ENCODE measurements at places on chromosomes 4 and X. TPM values are rescaled to one million over a fixed set of nuclear protein-coding genes. Genes with fewer than 3 reads are reported as not detected.

Gene NLGN3
- 0.36 TPM for total RNA-seq

Gene GIMD1
- not detected for total RNA-seq

Gene POLN
- 4.1 TPM for total RNA-seq

Gene RPS6KA6
- total RNA-seq = 4.0 TPM

Gene MGAT4D
- total RNA-seq = not detected

Gene AWAT2
- not detected for total RNA-seq

DNA sequence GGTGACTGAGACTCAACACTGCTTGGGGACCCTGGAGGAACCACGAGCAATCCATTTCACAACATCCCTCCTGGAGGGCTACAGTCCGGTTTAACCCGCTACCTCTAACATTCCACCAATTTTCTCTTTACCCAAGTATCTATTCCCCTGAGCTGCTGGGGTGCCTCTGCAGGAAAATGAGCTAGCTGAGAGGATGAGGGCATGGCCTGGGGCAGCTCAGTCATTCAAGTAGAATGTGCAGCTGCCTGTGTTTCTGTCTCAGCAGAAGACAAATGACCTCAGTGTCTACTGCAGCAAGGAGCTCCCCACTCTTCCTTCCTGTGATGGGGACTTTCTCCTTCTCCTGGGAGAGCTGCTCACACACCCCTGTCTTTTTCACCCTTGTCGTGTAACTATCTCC, 120.8 kb downstream of the ZNF518B start:
- no peak overlapping the region for H3K4me3 ChIP-seq
- DNase-seq = no peak
- H3K4me1 ChIP-seq = no peaks in the 10 kb centered on the region
- H3K36me3 ChIP-seq = no peaks in the 10 kb centered on the region

DNA sequence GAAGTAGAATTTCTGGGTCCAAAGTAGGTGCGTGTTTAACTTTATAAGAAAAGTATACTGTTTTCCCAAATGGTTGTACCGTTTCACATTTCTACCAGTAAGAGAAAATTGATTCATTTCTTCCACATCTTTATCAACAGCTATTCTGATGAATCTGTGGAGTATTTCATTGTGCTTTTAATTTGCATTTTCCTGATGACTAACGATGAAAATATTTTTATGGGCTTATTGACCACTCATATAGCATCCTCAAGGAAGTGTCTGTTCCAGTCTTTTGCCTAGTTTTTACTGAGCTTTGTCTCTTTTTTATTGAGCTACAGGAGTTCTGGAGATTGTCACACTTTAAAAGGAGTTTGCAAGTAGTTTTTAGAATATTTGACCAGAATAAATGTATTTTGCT, 92.6 kb downstream of the ASB9 start:
- no peaks in the 10 kb centered on the region for H3K27me3 ChIP-seq
- no peak for DNase-seq

GRCh38 chr4:38313999-38314561, 349.9 kb upstream of the KLF3 start:
- no peaks in the 10 kb centered on the region for H3K36me3 ChIP-seq
- peak; percentile 78 for DNase-seq
- H3K4me1 ChIP-seq = peaks cover 15% of the 10 kb centered on the region

DNA sequence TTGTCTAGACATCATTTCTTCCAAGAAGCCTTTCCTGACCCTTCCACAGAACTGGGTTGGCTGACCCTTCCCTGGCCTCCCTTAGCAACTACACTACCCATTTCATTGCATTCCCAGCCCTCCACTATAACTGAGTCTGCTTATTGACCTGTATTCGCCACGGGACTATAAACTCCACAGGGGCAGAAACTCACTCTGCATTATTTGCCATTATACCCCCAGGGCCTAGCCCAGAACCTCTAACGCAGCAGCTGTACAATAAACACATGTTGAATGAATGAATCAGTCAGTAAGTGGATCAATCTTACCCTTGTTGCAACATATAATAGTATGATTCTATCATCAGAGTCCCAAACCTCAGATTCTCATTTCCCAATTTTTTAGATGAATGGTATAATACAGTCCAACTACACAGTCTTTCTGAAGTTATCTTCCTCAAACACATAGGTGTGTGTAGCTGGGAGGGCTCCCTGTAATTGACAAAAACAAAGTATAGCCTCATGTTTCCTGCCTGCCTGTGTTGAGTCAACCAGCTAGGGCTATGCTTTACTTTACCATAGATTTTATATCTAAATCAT, 209.3 kb downstream of the CHIC2 start:
- H3K27ac ChIP-seq = peak overlapping the region; percentile 89
- DNase-seq = no peak
- H3K4me1 ChIP-seq = peaks cover 40% of the 10 kb centered on the region
- no peaks in the 10 kb centered on the region for H3K36me3 ChIP-seq
- peak overlapping the region; percentile 1 for H3K4me3 ChIP-seq
- H3K27me3 ChIP-seq = no peaks in the 10 kb centered on the region

GRCh38 chr4:160983035-160983434, 1180.8 kb downstream of the FSTL5 start:
- no peak overlapping the region for H3K4me3 ChIP-seq
- DNase-seq = no peak
- no peaks in the 10 kb centered on the region for H3K4me1 ChIP-seq
- H3K36me3 ChIP-seq = no peaks in the 10 kb centered on the region
- H3K27ac ChIP-seq = no peak overlapping the region

DNA sequence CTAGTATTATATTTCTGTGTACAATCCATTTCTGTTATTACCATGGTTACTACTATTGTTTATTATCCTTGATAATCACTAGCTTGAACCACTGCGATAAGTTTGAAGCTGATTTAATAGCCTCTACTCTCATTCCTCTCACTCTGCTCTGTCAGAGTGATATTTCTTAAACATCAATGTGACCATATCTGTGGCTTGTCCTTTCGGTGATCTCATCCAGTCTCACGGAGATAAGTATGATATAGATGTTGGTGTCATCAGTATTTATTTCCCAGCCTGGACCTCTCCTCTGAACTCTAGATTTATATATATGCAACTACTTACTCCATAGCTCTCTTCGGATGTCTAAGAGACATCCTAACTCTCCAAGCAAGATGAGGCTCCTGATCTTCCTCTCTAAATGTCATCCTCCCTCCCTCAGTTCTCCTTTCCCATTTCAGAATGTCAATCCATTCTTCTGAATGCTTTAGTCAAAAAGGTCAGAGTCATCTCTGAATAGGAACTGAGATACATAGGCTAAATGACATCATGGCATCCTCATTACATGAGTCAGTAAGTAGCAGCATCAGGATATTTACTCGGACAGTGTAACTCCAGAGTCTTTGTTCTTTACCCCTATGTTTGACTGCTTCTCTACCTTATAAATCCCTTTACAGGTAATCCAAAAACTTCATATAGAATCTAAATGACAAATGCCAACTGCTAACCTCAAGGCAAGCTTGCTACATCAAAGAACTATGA, 129.5 kb downstream of the PACRGL start:
- no peaks in the 10 kb centered on the region for H3K36me3 ChIP-seq
- H3K4me3 ChIP-seq = no peak overlapping the region
- H3K27ac ChIP-seq = no peak overlapping the region
- H3K27me3 ChIP-seq = no peaks in the 10 kb centered on the region
- DNase-seq = no peak

- H3K4me3 ChIP-seq = no peak overlapping the region
- no peak overlapping the region for H3K27ac ChIP-seq
- H3K4me1 ChIP-seq = no peaks in the 10 kb centered on the region
- no peaks in the 10 kb centered on the region for H3K27me3 ChIP-seq
- no peaks in the 10 kb centered on the region for H3K36me3 ChIP-seq
Observed at GRCh38 chr4:33302321-33302720, 2582.2 kb downstream of the PCDH7 start.

GRCh38 chr4:15479089-15479912, 9.6 kb downstream of the CC2D2A start:
- no peaks in the 10 kb centered on the region for H3K27me3 ChIP-seq
- peak overlapping the region; percentile 83 for H3K27ac ChIP-seq
- peaks cover 12% of the 10 kb centered on the region for H3K4me1 ChIP-seq
- peak overlapping the region; percentile 78 for H3K4me3 ChIP-seq
- DNase-seq = peak; percentile 77
- H3K36me3 ChIP-seq = peaks cover 23% of the 10 kb centered on the region

- peak overlapping the region; percentile 96 for H3K27ac ChIP-seq
- peak; percentile 93 for DNase-seq
- no peaks in the 10 kb centered on the region for H3K36me3 ChIP-seq
- H3K4me3 ChIP-seq = peak overlapping the region; percentile 42
- no peaks in the 10 kb centered on the region for H3K27me3 ChIP-seq
- H3K4me1 ChIP-seq = peaks cover 31% of the 10 kb centered on the region
Observed at GRCh38 chr4:56757261-56757746, 64.2 kb downstream of the SPINK2 start.

DNA sequence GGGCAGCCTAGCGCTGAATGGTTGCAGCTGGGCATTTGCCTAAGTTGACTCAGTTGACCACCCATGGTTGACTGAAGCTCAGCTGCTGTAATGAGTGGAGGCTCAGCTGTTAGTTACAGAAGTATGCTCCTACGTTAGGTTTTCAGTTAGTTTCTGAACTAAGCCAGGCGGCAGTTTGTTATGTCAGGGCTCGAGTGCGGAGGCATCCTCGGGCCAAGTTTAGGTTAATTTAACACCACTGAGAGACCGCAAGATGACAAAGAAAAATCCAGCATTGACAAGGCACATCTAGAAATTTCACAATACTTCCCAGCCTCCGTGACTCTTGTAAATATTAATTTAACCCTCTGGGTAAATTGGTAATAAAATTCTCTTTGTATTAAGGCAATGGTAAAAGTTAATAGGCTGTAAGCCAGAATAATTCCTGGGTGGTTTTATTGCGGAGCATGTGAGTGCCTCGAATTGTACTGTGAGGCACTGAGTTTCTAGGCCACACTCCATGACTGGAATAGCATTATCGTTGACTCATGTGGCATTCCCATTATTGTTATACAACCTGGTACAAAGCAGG, 33.1 kb upstream of the CDKN2AIP start:
- no peaks in the 10 kb centered on the region for H3K36me3 ChIP-seq
- DNase-seq = no peak
- no peaks in the 10 kb centered on the region for H3K27me3 ChIP-seq
- no peak overlapping the region for H3K27ac ChIP-seq
- H3K4me3 ChIP-seq = no peak overlapping the region
- no peaks in the 10 kb centered on the region for H3K4me1 ChIP-seq

DNA sequence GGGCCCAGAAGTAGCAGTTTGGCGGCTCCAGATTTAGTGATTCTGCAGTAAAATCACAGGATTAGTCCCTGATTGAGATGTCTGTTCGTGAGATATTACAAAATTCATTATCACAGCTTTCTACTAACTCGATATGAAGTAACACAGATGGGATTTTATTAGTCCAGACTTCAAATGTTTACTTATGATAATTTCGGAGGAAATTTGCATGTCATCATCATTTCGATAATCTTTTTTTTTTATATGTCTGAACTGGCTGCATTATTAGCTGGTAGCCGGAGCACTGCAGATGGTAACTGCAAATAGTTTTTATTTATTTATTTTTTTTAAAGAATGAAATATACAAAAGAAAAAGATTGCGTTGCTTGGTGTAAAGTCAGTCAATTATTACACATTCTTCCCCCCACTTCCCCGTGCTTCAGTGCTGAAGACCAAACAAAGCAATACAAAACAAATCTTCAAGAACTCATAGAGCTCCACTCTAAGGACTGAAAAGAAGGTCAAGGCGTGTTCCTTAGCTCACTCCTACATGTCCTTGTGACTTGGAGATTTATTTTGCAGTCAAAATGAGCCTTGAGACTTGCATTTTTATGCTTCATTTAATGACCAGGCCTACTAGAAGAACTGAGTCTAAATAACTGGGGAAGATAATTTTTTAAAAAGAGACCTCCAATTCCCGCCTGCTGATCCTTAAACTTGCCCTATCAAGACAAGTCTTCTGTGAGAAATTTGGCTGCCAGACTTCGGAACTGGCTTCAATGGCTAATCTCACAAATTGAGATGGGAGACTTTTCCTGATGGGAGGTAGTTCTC, 11.7 kb upstream of the PITX2 start:
- no peaks in the 10 kb centered on the region for H3K36me3 ChIP-seq
- H3K27me3 ChIP-seq = peaks cover 98% of the 10 kb centered on the region
- peaks cover 10% of the 10 kb centered on the region for H3K4me1 ChIP-seq
- DNase-seq = peak; percentile 44
- no peak overlapping the region for H3K4me3 ChIP-seq
- H3K27ac ChIP-seq = no peak overlapping the region

DNA sequence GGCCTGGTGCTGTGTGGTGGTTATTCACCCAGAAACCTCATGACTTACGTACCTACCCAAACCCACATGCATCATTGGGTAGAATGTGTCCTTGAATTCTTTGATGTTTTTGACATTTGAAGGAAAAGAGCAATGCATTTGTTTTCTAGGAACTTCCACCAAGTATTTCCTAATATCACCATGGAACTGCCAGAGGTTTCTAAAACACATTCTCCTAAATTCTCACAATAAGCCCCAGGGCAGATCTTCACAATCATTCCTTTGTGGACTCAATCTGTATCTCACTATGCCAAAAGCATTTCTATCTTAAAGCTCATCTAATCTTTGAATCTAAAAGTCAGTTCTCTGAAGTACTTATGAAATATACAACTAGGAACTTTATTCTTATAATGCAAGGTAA, 8.3 kb upstream of the ODAM start:
- no peak for DNase-seq
- H3K4me3 ChIP-seq = no peak overlapping the region
- no peaks in the 10 kb centered on the region for H3K27me3 ChIP-seq
- no peaks in the 10 kb centered on the region for H3K4me1 ChIP-seq
- H3K36me3 ChIP-seq = no peaks in the 10 kb centered on the region

All from osteoblast (primary cell).